ENCODE measurements at places on chromosomes 1 and 21.
A peak's percentile ranks its signal among the peaks of the same experiment; 100 is the strongest.

GRCh38 chr1:116956378-116956777 lies 45.2 kb upstream of the CD101 start:
- DNase-seq, result no peak

DNA sequence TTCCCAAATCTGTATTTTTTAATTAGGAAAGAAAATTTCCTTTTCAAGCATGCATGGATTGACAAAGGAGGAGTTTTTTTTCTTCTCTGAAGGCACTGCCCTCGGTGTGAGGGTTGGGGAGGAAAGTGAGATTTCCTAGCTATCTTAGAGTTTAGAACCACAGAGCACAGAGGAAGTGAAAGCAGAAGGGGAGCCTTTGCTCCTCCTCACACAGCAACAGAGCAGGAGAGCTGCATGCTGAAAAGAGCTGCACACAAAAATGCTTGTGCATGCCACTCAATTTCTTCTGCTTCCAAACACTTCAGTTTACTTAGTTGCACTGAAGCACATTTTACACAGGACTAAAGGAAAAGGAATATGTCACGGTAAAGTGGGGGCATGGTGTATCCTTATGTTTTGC lies 308.1 kb downstream of the GPATCH2 start:
- DNase-seq, result no peak

DNA sequence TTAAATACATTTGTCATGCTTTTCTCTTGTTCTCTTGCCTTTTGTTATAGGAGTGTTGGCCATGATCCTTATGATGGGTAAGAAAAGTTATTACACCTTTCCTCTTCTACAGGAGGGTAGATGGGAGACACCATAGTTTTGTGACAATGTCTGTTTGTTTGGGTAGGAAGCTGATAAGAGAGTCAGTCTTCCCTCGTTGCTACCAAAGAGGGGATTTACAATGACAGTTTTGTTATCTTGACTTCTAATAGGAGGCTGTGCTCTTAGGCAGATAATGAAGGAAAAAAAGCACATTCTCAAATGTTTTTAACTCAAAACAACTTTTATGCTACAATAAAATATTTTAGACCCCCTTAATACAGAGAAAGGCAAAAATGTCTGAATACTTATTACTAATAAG lies 48.0 kb upstream of the WLS start:
- DNase-seq, result no peak

DNA sequence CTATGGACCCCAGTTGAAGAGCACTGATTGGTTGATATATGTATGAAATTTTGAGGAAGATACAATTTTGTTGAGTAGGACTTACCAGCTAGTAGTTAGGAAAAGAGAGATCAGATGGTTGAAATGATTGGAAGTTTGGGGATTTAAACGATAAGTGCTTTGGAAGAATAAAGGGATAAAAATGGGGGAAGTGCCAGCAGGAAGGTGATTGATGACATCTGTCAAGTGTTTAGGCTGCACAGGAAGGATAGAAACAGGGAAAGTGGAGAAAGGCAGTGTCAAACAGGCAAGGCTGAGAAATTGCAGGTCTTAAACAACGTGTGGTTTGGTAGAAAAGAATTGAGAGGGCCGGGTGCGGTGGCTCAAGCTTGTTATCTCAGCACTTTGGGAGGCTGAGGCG lies 22.3 kb downstream of the PDC start:
- no peak for DNase-seq

DNA sequence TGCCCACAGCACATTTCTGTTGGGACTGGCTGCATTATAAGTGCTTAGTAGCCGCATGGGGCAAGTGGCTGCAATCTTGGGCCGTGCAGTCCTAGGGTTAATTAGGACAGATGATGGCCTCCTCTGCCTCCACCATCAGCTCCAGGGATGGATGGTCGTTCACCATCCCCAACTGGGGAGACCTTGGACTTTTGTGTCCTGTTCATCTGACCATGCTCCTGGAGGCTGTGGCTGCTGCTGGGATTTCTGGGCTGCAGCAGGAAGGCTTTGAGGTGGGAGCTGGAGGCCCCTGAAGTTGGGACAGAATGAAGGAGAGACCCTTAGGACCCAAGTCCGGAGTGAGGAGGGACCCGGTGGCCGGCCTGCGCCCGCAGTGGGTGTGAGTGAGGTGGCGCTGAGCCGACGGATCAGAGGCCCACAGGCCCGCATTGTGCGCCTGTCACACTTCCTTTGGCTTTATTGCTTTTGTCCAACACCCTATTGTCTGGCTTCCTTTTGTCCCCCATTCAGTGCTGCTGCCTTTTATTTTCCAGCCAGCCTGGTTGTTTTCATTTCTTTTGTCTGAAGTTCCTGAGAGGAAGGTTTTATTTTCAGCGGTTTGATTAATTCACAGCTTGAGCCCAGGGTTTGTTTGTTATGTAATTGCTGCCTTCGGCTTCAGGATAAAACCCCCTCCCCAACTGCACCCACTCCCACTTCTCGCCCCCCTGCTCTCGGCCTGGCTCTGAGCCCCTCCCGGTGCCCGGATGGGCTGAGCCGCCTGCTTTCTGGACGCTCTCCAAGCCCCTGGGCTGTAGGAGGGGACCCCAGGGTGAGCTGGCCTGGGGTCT lies 35.6 kb downstream of the SOX13 start:
- no peak for DNase-seq

- DNase-seq, result no peak
Measured at GRCh38 chr1:34009340-34009985, 145.6 kb downstream of the HMGB4 start.

DNA sequence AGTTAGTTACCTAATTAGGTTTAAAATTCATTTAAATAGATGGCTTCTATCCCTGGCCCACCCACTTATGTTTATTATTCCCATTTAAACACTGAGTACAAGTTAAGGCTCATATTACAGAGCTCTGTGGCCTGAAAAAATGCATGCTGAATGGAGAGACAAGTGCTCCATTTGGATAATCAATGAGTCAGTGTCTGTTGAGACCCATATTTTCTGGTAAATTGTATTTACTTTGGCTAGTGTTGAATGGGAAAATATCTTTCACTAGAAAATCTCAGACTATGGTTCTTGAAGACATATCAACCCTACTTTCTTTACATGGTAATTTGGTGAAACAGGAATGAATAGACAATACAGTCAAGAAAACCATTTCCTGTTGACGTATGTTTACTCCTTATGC lies 356.0 kb downstream of the S1PR1 start:
- no peak for DNase-seq

DNA sequence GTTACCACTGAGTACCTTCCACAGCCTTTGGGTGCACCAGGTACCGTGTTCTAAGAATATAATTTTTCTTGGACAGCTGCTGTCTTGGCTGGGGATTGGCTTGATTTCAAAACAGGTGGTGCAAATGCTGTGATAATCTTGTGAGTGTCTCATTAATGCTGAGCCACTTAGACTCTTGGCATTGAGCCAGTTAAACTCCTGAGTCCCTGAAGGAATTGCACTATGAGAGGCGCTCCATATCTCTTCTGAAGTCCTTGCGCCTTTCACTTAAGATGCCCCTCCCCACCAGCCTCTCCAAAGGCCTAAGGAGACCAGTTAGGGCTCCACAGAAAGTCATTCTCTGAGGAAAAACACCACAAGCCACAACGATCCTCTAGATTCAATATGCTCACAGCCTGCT lies 51.0 kb downstream of the BACH1 start:
- no peak for DNase-seq

- DNase-seq, result no peak
Measured at GRCh38 chr1:222023025-222023424, 281.1 kb upstream of the DUSP10 start.

DNA sequence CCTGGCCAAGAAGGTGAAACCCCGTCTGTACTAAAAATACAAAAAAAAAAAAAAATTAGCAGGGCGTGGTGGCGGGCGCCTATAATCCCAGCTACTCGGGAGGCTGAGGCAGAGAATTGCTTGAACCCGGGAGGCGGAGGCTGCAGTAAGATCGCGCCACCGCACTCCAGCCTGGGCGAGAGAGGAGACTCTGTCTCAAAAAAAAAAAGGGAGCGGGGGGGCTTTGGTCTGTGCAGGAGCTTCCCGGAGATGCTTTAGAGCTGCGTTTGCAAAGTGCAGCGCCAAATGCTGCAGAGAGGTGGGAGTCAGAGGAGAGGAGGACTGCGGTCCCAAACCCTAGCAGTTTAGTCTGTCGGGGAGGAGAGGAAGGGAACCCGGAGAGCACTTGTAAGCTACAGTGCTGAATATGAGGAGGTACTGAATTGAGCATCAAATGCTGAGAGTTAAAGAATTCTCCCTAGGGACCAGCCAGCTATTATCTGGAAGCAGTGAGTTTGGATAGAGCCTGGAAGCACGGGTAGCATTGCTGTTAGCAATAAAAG lies 569 bp downstream of the FALEC start:
- DNase-seq, result no peak

DNA sequence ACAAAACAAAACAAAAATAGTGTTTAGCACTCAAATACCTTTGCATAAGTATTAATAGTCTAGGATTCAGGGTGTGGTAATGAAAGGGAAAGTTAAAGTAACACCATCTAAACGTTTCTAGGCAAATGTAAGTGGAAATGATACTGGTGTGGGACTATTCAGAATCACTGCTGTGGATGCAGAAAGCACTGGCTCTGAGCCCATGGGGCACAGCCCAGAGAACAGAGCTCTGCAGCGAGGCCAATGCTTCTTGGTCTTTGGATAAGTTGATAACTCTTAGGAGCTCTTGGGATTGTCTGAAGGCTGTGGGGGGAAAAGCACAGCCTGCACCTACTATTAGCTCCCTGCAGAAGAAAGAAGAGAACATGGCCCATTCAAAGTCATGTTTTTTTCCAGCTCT lies 21.4 kb upstream of the DNM3 start:
- no peak for DNase-seq

DNA sequence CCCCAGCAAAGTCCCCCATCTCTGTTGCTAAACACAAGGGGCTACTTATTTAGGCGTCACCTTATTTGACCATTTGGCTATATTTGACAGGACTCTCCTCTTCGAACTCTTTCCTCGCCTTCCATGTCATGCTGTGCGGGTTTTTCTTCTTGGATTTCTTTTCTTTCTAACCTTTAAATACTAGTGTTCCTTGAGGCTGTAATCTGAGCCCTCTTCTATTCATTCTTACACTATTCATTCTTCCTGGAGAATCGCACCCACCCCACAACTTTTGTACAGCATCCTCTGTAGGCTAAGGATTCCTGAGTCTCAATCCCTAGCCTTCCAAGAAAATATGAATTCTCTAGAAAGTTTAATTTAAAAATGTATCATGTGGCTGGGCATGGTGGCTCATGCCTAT lies 61.7 kb upstream of the C1orf115 start:
- DNase-seq, result no peak

- DNase-seq, result no peak
Measured at GRCh38 chr1:119510046-119510445, 3.0 kb downstream of the HSD3B1 start.

DNA sequence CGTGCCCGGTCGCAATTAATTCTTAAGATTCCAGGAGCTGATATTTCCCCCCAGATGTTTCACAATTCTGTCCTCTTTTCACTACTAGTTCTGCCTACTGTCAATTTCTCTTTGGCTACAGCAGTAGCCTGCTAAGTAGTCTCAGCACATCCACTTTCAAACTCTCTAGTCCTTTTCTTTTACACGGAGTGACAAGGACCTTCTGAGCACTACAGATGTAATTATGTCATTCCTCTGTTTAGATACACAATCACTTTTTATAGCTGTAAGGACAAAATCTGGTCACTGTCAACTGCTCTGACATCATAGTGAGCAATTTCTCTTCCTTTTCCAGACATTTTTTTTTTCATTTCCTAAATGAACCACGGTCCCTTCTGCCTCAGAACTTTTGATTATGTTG lies 421.7 kb upstream of the CHRM3 start:
- DNase-seq, result no peak

DNA sequence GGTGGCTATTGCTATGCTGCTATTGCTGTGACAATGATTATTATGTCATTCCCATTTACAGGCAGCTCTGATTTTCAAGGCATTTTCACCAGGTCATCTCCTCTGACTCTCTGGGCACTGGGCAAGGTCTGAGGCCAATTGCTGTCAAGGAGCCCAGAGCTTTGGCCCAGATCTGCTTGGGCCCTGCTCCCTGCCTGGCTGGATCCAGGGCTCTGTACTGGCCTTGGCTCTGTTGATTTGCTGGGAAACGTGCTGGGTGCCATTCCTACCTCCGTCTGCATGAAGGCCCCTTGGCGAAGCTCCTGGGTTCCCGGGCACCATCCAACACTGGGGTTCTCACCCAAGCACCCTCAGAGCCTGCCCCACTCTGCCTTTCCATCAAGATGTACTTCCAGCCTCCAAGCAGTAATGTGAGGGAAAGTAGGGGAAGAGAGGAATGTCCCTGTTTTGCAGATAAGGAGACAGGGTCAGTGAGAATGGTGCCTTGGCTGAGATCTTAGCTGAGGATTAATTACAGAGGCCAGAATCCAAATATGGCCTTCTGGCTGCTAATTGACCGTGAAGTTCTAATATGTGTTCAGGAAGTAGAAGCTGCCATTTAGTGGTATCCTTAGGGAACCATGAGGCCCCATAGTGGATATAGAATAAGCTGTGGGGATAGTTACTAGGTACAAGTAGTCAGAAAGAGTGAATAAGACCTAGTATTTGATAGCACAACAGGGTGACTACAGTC lies 63.9 kb downstream of the HTR6 start:
- no peak for DNase-seq

DNA sequence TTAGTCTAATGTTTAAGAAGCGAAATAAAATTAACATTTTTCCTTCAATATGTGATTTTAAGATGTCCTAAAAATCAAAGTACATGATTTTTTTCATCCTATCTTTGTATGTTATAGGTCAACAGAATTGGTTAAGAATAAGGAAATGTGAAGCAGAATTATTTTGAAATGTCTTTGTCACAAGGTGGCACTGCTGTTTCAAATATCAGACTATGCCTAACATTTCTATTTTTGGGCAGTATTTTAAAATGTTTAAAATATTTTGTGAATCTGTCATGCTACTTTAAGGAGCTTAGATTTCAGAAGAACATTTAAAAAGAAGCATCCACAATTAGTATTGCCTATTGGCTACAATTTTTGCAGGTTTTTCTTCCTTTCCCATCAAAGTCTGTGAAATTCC lies 38.7 kb downstream of the AMY1C start:
- no peak for DNase-seq

DNA sequence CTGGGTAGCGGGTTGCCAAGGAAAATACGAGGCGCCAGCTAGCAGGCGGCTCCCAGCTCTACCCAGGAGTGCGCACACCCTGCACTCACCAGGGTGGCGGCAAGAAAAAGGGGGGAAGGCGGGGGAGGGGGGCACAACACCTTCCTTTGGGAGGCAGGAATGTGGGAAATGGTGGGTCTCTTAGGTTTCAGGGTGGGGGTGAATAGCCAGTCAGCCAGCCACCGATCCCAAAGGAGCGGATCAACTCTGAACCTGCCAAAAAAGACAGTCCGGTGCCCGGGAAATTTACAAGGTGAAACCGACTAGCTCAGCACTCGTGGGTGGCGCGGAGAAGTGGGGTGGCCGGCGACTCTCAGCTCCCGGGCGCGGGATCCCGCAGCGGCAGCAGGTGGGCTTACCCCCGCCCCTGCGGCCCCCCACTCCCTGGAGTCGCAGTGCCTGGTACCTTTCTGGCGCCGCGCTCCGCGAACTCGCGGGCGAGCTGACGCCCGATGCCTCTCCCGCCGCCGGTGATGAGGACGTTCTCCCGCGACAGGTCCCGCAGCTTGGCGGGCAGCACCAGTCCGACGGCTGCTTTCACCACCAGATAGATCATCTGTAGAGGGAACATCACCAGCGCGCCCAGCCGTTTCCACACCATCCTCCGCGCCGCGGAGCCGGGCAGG lies 1.2 kb downstream of the DHRS3 start:
- DNase-seq, result peak; percentile 77

Measured in Right ventricle myocardium inferior (tissue), 1 donor.